GM12891 (cell line): ENCODE measurements at places on chromosomes 2 and 18.

GRCh38 chr2:28206762-28207161 is 185.9 kb upstream of the FOSL2 start:
- no peak for DNase-seq

- DNase-seq, result no peak
Measured at GRCh38 chr2:86498468-86499260, 57.5 kb downstream of the KDM3A start.

GRCh38 chr2:101858246-101858645 is 133.5 kb upstream of the IL1R2 start:
- no peak for DNase-seq

DNA sequence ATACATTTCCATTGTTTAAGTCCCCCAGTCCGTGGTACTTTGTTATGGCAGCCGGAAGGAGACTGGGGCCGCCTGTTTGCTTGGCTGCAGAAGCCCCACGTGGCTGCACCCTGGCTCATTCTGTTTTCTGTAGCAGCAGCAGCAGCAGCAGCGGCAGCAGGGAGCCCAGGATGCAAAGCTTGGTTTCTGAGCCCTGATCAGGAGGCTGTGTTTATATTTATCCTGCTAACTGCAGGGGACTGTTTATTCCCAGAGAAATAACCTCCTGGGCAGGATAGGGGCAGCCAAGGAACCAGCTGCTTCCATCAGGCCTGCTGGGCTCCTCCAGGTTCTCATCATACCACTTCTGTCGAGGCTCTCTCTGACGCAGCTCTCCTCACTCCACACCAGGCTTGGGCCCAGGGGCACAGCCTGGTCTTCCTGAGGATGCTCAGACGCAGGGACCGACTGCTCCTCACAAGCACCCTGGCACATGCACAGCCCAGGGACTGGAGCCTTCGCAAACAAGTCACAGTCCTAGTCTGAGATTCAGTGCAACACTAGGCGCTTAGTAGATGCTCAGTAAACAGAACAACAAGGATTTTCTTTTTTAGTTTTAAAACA is 139.0 kb downstream of the MSH2 start:
- no peak for DNase-seq

GRCh38 chr2:104804148-104804890 is 49.6 kb upstream of the POU3F3 start:
- no peak for DNase-seq

DNA sequence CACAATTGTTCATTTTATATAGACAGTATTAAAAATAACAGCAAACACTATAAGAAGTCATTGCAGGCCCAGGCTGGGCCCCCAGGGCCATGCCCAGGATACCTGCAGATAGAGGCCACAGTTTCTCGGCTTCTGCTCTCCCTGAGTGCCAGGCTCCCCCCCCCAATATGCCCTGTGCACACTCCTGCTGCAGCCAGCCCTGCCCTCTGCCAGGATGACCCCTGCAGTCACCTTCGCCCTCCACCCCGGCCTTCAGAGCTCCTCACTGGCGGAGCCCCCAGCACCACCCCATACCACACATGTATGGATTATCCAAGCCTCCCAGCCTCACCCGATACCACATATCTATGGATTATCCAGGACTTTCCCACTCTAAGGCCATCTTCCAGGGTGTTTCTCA is 104.5 kb downstream of the TPO start:
- no peak for DNase-seq

- no peak for DNase-seq
Measured at GRCh38 chr2:168607992-168608391, 151.9 kb downstream of the CERS6 start.

- no peak for DNase-seq
Measured at GRCh38 chr18:62458868-62459716, 63.7 kb upstream of the ZCCHC2 start.

GRCh38 chr2:134564549-134564948 is 154.3 kb downstream of the TMEM163 start:
- DNase-seq, result no peak

DNA sequence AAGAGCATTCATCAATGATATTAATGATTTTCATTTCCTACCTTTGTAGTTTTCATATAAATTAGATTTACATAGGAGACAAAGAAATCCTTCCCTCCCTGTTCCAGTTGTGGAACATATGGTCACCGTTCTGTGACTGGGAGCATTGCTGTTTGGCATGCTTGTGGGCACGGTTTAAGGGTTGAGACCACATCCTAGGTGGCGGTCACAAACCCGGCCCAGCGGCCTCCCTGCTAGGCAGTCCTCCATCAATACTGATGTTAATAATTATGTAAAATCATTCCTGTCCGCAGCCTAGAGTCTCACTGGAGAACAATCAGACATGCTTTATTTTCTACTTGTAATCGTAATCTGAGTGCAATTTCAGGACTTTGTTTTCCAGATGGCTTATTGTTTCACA is 117.9 kb downstream of the AGAP1 start:
- DNase-seq, result no peak

- peak; percentile 41 for DNase-seq
Measured at GRCh38 chr2:199462956-199463692, 5.4 kb upstream of the SATB2 start.

DNA sequence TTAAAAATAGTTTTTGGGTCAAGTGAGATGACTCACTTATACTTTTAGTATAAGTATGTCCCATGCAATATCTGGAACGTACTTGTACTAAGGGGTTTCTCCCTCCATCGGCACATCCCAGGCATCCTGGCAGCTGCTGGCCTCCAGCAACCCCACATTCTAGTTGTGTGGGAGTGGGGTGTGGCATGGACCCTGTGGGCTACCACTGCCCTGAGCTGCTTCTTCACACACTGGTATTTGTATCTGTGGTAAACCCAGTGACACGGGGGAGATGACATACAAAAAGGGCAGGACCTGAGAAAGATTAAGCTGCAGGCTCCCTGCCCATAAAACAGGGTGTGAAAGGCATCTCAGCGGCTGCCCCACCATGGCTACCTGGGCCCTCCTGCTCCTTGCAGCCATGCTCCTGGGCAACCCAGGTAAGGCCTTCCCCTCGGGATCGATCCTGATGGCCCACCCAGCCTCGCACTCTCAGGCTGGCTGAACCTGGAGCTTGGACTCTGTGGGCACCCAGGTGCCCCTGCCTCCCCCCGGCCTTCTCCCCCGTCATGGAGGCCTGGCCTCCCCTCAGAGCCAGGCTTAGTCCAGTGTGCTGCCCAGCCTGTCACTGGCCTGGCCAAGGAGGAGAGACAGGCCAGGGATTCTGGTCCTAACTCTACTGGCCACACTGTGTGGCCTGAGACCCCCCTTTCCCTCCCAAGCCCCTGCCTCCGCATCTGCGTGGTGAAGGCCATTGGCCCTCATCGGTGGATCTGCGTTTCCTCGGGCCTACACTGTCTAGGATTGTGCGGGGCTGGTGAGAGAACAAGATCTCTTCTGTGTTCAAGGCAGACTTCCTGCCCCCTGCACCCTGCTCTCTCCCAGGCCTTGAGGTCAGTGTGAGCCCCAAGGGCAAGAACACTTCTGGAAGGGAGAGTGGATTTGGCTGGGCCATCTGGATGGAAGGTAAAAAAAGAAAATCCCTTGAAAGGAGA is at the start of gene GNLY:
GNLY (plus strand) TSS at position 307 of the 974 bp plus-strand sequence; CDS start at position 368, 61 bp downstream.
- DNase-seq, result no peak

GRCh38 chr2:68834737-68835376 is 36.3 kb downstream of the BMP10 start:
- no peak for DNase-seq

GRCh38 chr2:219107758-219108157 is 47.0 kb upstream of the IHH start:
- DNase-seq, result no peak

GRCh38 chr2:215003001-215003400 is 135.4 kb downstream of the ABCA12 start:
- no peak for DNase-seq

- no peak for DNase-seq
Measured at GRCh38 chr2:85394976-85395375, 15.2 kb downstream of the CAPG start.

DNA sequence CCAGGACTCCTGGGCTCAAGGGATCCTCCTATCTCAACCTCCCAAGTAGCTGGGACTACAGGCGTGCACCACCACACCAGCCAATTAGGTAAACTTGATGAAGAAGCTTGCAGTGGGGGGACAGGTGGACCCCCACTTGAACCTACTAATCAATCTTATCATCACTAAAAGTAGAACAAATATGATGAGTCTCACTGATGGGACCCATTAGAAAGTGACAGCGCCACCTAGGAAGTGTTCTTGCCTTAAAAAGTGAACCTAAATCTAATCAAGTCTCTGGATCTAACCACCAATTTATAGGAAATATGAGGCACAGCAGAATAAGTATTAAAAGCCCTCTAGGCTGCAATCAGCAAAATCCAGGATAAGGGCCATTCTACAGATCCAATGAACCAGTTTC is 79.2 kb downstream of the BIN1 start:
- DNase-seq, result no peak

DNA sequence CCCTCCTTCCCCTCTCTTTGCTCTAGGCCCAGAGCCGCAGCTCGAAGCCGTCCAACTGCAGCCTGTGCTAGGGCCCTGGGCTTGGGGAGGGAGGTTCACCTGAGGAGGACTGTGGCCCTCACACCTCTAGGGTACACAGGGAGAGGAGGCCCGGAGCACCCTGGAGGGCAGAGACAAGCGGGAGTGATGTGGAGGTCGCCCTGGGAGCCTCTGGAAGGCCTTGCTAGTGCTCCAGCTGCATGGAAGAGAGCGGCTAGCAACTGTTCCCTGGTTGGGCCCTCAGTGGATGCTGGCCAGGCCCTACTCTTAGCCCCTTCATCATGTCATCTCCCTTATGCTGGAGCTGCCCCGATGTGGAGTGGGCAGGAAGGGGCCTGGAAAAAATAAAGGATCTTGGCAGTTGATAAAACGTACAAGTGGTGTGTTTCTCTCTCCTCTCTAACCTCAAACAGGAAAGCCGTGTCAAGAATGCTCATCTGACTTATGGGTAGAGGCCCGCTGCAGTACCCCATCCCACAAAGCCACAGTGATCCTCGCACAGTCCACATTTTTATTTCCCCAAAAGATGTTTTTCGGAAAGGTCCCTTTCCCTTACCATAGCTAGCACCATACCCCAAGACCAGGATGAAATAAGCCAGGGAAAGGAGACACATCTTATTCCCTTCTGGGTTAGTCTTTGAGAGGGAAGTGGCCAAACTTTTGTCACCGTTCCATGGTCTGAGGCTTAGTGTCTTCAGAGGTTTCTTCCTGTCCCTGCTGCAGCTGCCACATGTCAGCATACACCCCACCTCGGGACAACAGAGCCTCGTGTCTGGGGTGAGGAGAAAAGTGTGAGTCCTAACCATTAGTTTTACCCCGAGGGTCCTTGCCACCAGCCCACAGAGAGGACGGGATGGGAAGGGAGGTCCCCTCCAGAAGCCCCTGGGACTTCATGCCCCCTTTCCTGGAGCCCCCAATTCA is 2.9 kb downstream of the ZFAND2B start:
- DNase-seq, result no peak

GRCh38 chr2:56217106-56217505 is 33.3 kb downstream of the CCDC85A start:
- DNase-seq, result no peak

DNA sequence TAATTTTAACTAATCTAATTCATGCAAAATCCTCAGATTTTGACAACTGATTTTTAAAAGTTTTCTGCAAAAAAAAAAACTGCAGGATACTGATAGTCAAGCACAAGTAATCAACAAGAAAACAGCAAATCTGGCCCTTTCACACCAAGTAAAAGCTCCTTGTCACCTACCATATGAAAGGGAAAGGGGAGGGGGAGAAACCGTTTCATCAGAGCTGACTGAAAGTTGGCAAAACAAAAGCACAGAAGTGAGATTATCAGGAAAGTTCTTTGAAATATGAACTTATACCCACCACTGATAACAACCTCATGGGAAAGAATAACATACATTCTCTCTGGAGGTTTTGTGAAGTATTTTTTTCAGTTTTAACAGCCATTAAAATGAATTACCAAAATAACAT is 38.7 kb downstream of the ZNF521 start:
- no peak for DNase-seq

- no peak for DNase-seq
Measured at GRCh38 chr2:60306267-60306861, 247.1 kb downstream of the BCL11A start.
